ENCODE measurements at places on chromosomes 13 and 19.
A peak's percentile ranks its signal among the peaks of the same experiment; 100 is the strongest.

- DNase-seq, result no peak
Observed at GRCh38 chr19:10517361-10517759, at the start of gene S1PR5. Gene S1PR5, minus strand, starts transcription at chr19:10517447. Its CDS starts 2,436 bp downstream, at chr19:10515011.

DNA sequence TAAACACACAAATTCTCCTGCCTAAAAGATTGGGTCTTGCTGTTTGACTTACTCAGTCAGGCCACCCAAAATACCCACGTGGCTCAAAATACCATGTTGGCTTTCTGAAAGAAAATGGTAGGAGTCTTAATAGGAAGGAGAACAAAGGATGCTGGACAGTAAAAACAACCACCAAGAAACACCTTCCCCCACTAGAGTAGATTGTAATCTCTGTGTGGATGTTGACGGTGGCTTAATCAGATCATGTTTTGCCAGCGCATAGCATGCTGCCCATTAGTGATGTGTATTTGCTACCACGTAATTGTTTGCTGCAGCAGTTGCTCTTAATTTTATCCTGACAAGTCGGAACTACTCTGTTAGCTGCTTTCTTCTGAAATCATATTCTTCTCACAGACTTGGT, 1229.3 kb upstream of the SLC10A2 start:
- no peak for DNase-seq

- DNase-seq, result no peak
Observed at GRCh38 chr13:80552851-80553440, 212.0 kb upstream of the SPRY2 start.

DNA sequence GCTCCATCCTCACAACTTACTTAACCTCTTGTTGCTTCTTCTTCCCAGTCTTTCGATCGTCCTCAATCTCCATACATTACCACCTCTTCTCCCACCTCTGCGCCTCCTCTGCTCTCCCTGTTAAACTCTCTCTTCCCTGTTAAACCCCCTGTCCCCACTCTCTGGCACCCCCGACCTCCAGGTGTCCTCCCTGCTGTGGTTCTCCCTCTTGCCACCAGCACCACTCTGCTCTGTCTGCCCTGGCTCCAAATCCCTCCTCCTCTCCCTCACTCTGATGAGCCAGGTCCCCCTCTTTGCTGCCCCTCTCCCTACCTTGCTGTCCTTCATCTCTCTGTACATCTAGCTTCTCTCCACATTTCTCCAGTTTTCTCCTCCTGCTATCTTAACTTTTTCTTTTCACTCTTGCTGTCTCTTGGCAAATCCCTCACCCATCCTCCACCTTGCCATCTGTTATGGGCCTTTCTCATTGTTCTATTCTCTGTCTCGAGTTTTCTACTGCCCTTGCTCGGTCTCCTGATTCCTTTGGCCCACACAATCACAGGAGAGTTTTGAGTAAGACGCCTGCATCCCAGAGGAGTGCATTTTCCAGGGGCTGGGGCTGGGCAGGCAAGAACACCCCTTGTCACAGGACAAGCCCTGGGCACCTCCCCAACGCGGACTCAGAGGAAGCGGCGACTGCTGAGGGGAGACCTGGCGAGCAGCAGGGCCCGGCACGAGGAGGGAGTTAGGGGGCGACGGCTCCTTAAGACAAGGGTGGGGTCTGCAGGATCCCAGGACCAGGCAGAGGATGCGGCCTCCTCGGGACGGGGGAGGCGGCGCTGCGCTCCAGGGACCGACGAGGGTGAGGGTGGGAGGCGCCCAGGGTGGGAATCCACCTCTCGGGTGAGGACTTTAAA, 21.4 kb upstream of the ERVV-1 start:
- peak; percentile 57 for DNase-seq

- no peak for DNase-seq
Observed at GRCh38 chr13:29664591-29664990, 69.1 kb upstream of the SLC7A1 start.

DNA sequence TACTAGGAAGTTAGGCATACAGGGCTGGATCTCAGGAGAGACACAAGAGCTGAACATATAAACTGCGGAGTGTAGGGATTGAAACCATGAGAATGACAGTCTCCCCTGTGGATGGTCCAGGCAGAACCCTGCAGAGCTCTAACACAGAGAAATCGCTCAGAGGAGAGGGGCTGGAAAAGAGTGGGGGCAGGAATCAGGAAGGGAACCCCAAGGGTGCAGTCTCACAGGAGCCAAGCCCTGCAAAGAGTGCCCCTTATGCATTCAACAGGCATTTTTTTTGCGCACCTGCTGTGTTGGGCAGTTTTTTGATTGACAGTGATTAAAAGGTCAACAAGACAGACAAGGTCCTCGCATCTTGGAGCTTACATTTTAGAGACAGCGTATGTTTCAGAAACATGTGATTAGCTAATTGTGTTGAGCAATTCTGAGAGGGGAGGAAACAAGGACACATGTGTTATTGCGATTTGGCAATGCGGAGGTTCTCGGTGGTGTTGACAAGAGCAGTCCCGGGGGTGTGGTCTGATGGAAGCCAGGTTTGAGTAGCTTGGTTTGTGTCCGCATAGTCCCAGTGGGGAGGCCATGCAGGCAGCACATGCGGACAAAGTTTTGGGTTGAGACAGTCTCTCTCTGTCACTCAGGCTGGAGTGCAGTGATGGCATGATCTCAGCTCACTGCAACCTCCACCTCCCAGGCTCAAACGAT, 182.6 kb upstream of the IRS2 start:
- no peak for DNase-seq

DNA sequence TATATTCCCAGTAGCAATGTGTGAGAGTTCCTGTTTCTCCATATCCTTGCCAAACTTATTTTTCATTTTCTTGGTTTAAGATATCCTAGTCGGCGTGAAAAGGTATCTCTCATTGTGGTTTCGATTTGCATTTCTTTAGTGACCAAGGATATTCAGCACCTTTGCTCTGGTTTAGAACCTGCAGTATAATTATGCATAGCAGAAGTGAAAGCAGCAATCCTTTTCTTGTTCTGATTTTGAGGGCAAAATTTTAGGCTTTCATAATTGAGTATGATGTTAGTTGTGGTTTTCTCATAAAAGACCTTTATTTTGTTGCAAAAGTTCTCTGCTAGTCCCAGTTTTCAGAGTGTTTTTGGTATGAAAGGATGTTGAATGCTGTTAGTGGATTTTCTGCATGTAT, 491.0 kb downstream of the FGF9 start:
- no peak for DNase-seq
